Activated CD8-positive, alpha-beta T cell treated with anti-CD3 and anti-CD28 coated beads for 36 hours (primary cell): ENCODE measurements at places on chromosomes 6 and 20. TPM values are rescaled to one million over a fixed set of nuclear protein-coding genes. Genes with fewer than 3 reads are reported as not detected.

- no peak for DNase-seq
- no peaks in the 10 kb centered on the region for H3K4me1 ChIP-seq
- no peaks in the 10 kb centered on the region for H3K36me3 ChIP-seq
Measured at GRCh38 chr6:106064142-106064541, 22.0 kb upstream of the PRDM1 start.

The CGA gene
- not detected for total RNA-seq

The ARHGAP40 gene
- total RNA-seq: not detected

GRCh38 chr6:75204217-75204958 is 1.5 kb downstream of the COL12A1 start:
- no peaks in the 10 kb centered on the region for H3K36me3 ChIP-seq
- no peak overlapping the region for H3K27ac ChIP-seq
- DNase-seq: peak; percentile 67
- H3K4me1 ChIP-seq: peaks cover 51% of the 10 kb centered on the region
- peak overlapping the region; percentile 24 for H3K4me3 ChIP-seq
- peaks cover 80% of the 10 kb centered on the region for H3K27me3 ChIP-seq

DNA sequence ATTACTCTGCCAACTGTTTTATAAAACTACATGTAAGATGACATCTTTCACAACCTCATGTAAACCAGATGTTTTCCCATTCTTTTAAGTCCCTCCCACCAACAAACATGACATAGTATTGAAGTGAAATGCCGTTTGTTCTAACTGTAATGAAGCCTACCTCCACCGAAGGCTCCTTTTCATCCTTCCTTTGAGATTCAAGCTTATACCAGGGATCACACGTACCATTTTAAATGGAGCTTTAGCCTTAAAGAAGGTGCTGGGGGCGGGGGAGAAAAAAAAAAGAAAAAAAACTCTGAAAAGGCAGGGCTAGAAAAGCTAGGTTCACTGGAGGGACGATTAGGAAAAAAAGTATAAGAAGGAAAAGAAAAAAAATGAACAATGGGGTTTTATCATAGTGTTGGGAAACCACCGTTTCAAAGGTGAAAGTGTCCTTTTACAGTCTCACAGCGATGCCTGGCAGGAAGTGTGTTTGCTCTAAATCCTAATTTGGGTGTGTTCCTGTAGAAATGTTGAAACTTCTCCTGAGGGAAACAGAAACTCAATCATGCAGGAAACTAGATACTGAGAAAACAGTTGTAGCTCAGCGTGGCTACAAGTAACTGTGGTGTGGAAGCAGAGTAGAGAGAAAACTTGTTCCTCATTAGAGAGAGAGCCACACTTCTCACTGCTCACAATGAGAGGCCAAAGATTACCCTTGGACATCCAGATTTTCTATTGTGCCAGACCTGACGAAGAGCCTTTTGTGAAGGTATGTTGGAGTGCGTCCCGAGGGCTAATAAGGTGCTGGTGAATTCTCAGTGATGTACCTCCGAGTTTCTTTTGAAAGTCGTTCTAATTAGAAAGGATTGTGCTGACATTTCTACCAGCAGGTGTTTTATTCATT is 37.6 kb upstream of the HINT3 start:
- peak overlapping the region; percentile 97 for H3K27ac ChIP-seq
- peaks cover 63% of the 10 kb centered on the region for H3K36me3 ChIP-seq
- H3K4me3 ChIP-seq: peak overlapping the region; percentile 85
- H3K4me1 ChIP-seq: peaks cover 34% of the 10 kb centered on the region
- peak; percentile 67 for DNase-seq
- no peaks in the 10 kb centered on the region for H3K27me3 ChIP-seq

- H3K4me3 ChIP-seq: peak overlapping the region; percentile 95
- H3K4me1 ChIP-seq: peaks cover 38% of the 10 kb centered on the region
- peaks cover 42% of the 10 kb centered on the region for H3K36me3 ChIP-seq
- H3K27me3 ChIP-seq: no peaks in the 10 kb centered on the region
Measured at GRCh38 chr6:33277663-33278391, 904 bp downstream of the B3GALT4 start.

The INSM1 gene
- 0.99 TPM for total RNA-seq

GRCh38 chr6:109449064-109449794 is 6.3 kb downstream of the MICAL1 start:
- peak overlapping the region; percentile 17 for H3K27ac ChIP-seq
- H3K4me3 ChIP-seq: no peak overlapping the region
- DNase-seq: no peak
- peaks cover 39% of the 10 kb centered on the region for H3K4me1 ChIP-seq
- H3K36me3 ChIP-seq: peaks cover 14% of the 10 kb centered on the region
- H3K27me3 ChIP-seq: no peaks in the 10 kb centered on the region

DNA sequence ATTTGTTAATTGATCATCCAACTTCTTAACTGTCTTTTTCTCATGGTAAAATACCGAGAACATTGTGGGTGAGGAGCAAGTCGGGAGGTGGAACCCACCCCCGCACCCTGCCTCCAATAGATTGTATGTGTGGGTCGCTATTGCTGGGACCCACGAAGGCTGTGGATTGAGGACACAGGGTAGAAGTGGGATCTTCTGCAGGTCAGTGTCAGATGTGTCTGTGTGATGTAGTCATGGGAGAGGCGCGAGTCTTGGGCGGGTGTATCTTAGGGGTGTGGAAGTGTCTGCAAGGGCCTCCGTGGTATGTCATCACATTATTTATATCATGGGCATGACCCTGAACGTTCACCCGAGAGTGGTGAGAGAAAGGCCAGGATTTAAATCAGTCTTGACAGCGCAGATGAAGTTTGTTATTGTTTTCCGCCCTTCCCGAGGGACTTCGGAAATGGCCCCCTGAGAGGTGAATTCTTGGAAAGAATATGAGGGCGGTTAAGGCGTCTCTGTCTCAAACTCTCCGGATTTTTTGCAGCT is 472 bp upstream of the PAQR8 start:
- H3K4me1 ChIP-seq: peaks cover 36% of the 10 kb centered on the region
- H3K27me3 ChIP-seq: no peaks in the 10 kb centered on the region
- peak overlapping the region; percentile 77 for H3K4me3 ChIP-seq
- peaks cover 28% of the 10 kb centered on the region for H3K36me3 ChIP-seq

The MYL9 gene
- not detected for total RNA-seq

The TMEM217 gene
- total RNA-seq: 5.7 TPM

DNA sequence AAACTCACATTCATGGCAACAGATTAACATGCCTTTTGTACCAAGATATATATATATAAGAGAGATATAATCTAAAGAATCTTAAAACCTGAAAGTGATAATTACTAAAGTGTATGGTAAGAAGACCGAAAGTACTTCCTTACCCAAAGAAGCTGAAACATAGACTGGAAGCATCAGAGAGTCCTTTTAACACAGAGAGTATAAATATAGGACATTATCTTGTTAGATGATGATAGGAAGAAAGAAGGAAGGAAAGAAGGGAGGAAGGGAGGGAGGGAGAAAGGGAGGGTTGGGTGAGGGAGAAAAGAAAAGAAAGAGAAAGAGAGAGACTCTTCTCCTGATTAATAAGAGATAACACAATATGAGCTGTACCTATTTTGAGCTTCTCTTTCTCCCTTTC is 68.2 kb downstream of the PHIP start:
- DNase-seq: no peak
- H3K4me1 ChIP-seq: peaks cover 5% of the 10 kb centered on the region
- H3K27me3 ChIP-seq: no peaks in the 10 kb centered on the region
- no peak overlapping the region for H3K4me3 ChIP-seq

DNA sequence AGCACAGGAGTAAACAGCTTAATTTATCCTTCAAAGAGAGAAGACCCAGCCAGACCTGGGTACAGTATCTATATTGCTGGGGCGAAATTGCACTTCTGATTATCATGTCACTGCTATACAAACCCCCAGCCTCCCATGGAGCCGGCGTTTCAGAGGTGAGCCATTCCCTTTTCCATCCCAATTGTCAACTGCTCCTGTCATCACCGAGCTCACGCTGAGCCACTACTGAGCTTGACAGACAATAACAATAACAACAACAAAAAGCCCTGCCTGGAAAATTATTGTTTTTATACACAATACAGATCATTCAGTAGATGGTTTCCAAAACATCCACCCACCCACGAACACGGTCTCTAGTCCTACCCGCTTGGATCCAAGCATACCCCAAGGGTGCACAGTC is 129.0 kb upstream of the JARID2 start:
- no peak for DNase-seq
- no peak overlapping the region for H3K4me3 ChIP-seq
- no peak overlapping the region for H3K27ac ChIP-seq
- H3K36me3 ChIP-seq: no peaks in the 10 kb centered on the region
- no peaks in the 10 kb centered on the region for H3K27me3 ChIP-seq

The NRSN1 gene
- total RNA-seq: not detected

The KHDC1L gene
- not detected for total RNA-seq

The NEDD9 gene
- total RNA-seq: 29.7 TPM

DNA sequence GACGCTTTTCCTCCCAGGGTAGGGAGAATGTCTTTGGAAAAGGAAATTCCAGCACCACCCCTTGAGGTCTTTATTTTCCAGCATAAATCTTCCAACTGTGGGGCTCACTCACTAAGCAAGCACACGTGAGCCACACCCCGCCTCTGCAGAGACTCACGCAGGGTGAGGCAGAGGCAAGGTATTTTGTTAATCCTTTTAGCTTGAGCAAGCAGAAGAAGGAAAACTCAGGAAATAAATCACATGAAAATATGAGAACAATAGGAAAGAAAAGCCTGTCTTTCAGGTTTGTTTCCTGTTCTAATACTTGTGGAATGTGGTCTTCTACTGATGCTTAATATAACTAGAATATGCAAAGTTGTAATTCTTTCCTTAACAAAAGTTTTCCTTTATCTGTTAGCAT is 4.1 kb upstream of the PHACTR2 start:
- H3K36me3 ChIP-seq: peaks cover 2% of the 10 kb centered on the region
- no peak for DNase-seq
- peaks cover 20% of the 10 kb centered on the region for H3K27me3 ChIP-seq
- no peak overlapping the region for H3K27ac ChIP-seq
- H3K4me1 ChIP-seq: peaks cover 4% of the 10 kb centered on the region
- H3K4me3 ChIP-seq: no peak overlapping the region

The FGD2 gene
- total RNA-seq: 1.6 TPM

DNA sequence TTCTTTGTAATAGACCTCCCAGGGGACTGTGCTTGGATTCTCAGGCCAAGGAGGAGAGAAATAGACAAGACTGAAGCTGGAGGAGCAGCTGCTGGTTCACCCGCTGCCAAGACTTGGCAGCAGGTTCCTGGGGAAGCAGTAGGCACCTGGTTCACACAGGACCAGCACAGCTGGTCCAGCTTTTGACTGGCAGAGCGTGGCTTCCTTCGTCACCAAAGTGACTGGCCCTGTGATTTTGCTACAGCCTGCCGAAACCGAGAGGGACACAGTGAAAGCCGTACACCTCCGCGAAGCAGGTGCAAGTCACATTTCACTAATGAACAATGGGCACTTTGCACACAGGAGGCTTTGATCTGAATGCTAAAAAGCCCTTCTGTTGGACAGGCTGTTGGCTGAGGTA is 199.0 kb downstream of the RNF144B start:
- H3K27ac ChIP-seq: no peak overlapping the region
- no peak overlapping the region for H3K4me3 ChIP-seq
- no peak for DNase-seq
- H3K27me3 ChIP-seq: peaks cover 3% of the 10 kb centered on the region
- H3K4me1 ChIP-seq: no peaks in the 10 kb centered on the region

DNA sequence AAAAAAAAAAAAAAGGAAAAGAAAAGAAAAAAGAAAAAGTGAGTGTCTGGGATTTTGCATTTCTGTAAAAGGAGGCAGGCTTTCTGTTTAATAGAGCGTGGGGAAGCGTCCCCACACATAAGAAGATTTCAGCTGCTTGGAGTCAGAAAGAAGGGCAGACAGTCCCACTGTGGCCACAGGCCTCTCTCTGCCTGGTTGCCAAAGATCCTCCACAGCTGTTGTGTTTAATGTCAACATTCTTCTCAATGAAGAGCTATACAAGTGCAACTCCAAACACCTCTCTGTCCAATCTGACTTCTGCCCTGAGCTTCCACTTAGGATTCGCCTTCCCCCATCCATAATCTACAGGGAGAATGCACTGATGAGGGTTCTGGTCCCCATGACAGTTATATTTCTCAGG is 64.3 kb upstream of the MLN start:
- no peak overlapping the region for H3K4me3 ChIP-seq
- H3K4me1 ChIP-seq: peaks cover 11% of the 10 kb centered on the region
- H3K27ac ChIP-seq: no peak overlapping the region
- peaks cover 3% of the 10 kb centered on the region for H3K27me3 ChIP-seq
- no peak for DNase-seq

DNA sequence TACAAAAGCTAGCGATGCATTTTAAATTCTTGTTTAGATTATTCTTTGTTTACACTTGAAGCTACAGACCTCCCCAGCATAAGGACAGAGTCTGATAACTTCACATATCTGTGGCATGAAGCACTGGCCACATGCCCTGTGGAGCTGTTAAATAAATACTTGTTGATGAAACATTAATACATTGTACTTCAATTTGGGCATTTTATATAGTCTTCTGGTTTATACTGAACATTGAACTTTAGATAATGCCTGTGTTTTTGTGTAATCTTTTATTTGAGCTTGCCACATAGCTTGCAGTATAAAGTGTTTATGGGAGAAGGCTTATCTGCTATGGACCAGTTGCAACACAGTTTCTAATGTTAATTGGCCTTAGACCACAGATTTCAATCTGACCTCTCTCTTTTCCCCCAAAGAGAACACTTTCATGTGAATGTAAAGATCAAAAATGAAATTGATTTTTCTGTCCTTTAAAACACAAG is 48.2 kb downstream of the FRK start:
- H3K27me3 ChIP-seq: peaks cover 25% of the 10 kb centered on the region
- no peak overlapping the region for H3K27ac ChIP-seq
- no peak overlapping the region for H3K4me3 ChIP-seq
- no peak for DNase-seq

DNA sequence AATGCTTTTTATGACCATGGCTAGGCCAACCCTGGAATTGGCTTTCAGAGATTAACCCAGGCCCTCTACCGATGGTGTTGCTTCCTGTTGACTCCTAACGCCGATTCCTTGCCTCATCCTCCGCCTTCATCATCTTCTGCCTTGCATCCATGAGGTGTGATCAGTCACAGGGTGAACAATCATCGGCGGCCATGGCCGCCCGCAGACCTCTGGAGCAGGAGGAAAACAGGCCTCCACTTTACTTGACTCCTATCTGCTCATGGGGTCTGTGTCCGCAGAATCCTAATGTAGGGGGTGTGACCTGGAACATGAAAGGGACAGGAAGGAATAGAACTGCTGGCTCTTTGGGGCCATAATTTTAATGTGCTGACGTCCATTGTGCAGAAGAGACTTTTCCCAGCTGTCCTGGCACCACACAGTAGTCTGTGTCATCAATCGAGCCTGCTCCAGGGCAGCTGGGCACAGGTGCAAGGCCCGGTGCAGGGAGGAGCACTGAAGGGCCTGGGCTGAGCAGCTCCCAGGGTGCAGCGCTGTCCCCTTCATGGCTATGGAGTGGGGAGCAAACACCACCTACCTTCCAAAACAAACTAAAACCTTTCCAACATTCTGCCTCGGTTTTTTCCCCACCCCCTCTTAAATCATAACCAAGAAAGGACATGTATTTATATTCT is 8.0 kb downstream of the SLC22A3 start:
- no peaks in the 10 kb centered on the region for H3K4me1 ChIP-seq
- DNase-seq: no peak
- no peak overlapping the region for H3K4me3 ChIP-seq
- no peaks in the 10 kb centered on the region for H3K36me3 ChIP-seq
- peaks cover 8% of the 10 kb centered on the region for H3K27me3 ChIP-seq
- no peak overlapping the region for H3K27ac ChIP-seq
